ENCODE measurements at places on chromosomes 2 and 18.

DNA sequence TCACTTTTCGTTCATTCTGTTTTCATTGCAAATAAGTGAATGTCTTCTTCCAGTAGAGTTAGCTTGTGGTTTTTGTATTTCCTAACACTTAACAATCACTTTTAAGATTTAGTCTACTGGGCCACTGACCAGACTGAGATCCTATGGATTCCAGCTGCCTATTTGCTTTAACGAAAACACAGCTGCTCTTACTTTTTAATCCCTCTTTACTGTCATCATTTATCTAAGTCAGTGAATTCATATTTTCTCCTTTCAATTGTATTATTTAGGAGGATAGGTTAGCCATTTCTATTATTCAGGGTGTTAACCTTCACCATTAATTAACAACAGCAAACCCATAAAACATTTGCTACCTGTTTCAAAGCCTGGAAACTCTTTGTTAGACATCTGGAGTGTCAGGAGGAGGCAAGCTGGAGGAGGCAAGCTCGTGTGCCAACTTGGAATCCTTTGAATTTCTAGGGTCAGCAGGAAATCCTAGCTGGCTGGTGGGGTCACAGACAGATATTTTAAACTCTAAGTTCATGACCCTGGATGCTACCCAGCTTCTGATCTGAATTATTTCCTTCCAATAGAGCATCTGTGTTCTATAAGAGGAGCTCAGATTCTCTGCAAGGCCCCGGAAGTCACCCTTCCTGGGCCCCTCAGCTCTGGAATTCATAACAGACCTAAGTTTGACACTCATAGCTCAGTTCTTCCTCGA, 385.3 kb downstream of the RBM43 start:
- peaks cover 3% of the 10 kb centered on the region for H3K4me1 ChIP-seq
- no peak overlapping the region for H3K27ac ChIP-seq
- no peaks in the 10 kb centered on the region for H3K36me3 ChIP-seq
- H3K4me3 ChIP-seq, result no peak overlapping the region

DNA sequence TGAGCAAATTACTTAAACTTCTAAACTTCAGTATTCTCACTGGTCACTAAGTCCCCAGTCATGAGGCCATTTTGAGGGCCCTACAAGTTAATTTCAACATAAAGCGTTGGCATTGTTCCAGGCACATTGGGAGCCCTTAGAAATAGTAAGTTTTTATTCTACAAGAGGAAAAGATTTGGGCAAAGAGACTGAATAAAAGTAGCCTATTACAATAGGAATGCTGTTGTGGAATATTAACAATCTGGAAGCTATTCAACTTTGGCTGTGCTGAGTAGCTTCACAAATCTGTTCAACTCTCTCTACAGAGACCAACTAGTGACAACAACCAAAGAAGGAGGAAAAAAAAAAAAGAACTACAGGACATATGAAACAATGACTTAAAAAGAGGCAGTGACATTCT, 1287.5 kb upstream of the NXPH2 start:
- H3K27ac ChIP-seq, result no peak overlapping the region
- no peaks in the 10 kb centered on the region for H3K4me1 ChIP-seq
- no peaks in the 10 kb centered on the region for H3K36me3 ChIP-seq
- no peak overlapping the region for H3K4me3 ChIP-seq
- DNase-seq, result no peak

GRCh38 chr2:48605482-48606175, 12.0 kb upstream of the GTF2A1L start:
- H3K27me3 ChIP-seq, result no peaks in the 10 kb centered on the region
- no peaks in the 10 kb centered on the region for H3K36me3 ChIP-seq
- H3K27ac ChIP-seq, result no peak overlapping the region
- no peaks in the 10 kb centered on the region for H3K4me1 ChIP-seq

DNA sequence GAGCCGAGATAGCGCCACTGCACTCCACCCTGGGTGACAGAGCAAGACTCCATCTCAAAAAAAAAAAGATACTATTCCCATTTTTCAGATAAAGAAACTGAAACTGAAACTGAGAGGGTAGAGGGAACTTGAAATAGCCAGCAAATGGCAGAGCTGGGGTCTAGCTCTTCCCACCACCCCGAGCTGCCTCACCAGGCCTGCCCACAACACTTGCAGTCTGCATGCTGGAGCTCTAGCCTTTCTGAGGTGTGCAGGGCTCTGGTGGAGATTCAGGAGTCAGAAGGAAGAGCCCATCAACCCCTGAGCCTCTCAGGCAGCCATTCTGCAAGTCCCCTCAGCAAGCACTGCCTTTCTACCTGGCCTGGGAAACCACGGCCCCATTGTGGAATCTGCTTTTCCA, 14.3 kb downstream of the EDAR start:
- no peak overlapping the region for H3K4me3 ChIP-seq
- no peak overlapping the region for H3K27ac ChIP-seq
- H3K36me3 ChIP-seq, result no peaks in the 10 kb centered on the region
- DNase-seq, result no peak
- no peaks in the 10 kb centered on the region for H3K27me3 ChIP-seq

DNA sequence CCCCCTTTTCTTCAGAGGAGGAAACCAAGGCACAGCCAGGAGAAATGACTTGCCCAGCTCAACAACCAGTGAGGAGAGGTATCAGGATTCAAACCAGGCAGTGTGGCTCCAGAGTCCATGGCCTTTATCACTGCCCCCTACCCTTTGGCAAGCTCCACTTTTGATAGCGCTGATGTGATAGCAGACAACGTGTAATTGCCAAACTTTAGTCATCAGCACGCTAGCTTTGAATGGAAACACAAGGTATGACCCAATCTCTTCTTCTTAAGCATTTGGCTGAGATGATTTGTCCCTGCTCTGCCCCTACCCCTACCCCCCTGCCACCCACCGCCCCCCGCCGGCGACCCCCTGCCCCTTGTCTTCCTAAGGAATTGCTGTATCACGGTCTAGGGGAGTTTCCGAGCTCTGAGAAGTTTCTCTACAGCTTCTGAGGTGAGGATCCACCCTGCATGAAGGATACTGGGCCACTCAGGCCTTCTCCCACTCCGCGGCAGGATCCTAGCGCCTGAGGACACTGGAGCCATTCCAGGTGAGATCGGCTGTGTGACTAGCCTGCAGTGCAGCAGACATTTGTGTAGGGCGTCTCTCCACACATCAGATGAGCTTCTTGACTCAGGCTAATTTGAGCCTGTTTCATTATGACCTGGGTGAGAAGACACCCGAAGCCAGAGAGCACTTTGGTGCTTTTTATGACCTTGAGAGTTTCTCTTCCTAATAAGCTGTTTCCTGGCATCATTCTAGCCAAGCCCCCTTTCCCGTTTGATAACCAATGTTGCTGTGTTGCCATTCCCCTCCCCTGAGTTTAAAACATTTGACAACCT, 75.1 kb upstream of the MAP4K4 start:
- DNase-seq, result no peak
- H3K4me1 ChIP-seq, result no peaks in the 10 kb centered on the region
- H3K4me3 ChIP-seq, result no peak overlapping the region
- H3K36me3 ChIP-seq, result no peaks in the 10 kb centered on the region

DNA sequence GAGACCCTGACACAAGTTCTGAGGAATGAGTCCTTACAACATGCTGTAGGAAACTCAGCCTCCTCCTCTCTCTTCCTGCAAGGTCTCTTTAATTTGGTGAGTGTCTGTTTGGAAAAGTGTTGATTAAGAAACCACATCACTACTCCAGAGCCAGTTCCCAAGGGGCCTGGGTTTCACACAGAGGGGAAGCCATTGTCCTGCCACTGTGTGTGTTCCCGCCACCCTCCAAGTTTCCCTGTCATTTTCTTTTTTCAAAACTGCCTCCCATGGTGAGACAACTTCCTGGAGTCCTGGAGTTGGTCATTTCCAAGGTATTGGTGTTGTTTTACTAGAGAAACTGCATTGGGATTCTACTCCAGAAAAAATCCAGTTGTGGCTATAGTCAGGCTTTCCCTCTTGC, 232.0 kb upstream of the PARD3B start:
- no peaks in the 10 kb centered on the region for H3K4me1 ChIP-seq
- no peak overlapping the region for H3K4me3 ChIP-seq
- no peaks in the 10 kb centered on the region for H3K36me3 ChIP-seq
- no peaks in the 10 kb centered on the region for H3K27me3 ChIP-seq

- H3K27me3 ChIP-seq, result no peaks in the 10 kb centered on the region
- H3K4me3 ChIP-seq, result no peak overlapping the region
- no peak overlapping the region for H3K27ac ChIP-seq
- no peak for DNase-seq
- H3K36me3 ChIP-seq, result no peaks in the 10 kb centered on the region
- no peaks in the 10 kb centered on the region for H3K4me1 ChIP-seq
Observed at GRCh38 chr2:120992791-120993555, 257.3 kb downstream of the GLI2 start.

DNA sequence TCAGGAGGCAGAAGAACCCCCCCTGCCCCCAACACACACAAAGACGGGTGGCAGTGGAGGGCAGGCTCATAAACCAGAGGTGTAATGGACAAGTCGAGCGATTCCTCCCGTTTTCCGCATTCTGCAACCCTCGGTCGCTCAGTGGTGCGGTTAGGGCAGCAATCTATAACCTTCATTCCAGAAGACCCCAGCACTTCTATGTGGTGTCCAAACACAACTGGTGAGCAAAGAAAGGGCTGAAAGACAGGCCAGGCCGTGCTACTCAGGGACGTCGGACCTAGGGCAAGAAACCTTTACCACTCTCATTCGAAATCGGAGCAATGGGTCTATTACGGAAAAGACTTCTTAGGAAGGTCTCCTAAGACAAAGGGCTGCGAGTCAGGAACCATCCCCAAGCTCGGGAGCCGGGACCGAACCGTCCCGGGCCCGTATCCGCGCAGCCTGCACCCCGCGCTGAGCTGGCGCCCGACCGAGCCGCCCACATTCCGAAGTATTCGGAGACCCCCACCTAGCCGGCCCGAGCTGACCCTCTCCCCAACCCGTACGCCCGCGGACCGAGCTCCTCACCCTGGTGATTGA, 568 bp downstream of the ARL5A start:
- H3K36me3 ChIP-seq, result no peaks in the 10 kb centered on the region
- peak overlapping the region; percentile 31 for H3K27ac ChIP-seq
- no peaks in the 10 kb centered on the region for H3K27me3 ChIP-seq
- DNase-seq, result no peak
- H3K4me3 ChIP-seq, result peak overlapping the region; percentile 88

DNA sequence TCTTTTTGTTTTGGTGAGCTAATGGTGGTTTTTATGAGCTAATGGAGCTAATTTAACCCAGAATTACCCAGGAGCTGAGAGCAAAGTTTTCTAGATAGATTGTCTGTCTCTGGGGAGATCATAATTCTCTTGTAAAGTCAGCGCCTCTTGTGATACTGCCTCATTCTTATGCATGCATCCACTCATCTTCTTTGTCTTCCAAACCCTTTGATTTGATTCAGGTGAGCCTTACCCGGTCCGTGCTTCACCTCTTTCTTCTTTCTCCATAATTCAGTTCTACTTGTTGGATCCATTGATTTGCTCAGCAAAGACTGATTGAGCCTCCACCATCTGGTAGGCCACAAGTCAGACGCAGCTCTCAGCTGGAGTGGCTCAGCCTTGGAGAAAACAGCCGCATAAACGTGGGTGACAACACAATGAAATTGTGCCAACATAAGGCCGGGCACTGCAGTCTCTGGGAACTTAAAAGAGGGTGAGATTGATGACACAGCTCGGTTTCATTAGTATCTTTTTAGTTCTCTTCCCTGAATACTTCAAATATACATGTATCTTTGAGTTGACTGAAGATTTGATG, 158.5 kb upstream of the SH3BP4 start:
- no peak for DNase-seq
- no peaks in the 10 kb centered on the region for H3K4me1 ChIP-seq
- H3K27me3 ChIP-seq, result no peaks in the 10 kb centered on the region
- no peak overlapping the region for H3K27ac ChIP-seq
- no peaks in the 10 kb centered on the region for H3K36me3 ChIP-seq

DNA sequence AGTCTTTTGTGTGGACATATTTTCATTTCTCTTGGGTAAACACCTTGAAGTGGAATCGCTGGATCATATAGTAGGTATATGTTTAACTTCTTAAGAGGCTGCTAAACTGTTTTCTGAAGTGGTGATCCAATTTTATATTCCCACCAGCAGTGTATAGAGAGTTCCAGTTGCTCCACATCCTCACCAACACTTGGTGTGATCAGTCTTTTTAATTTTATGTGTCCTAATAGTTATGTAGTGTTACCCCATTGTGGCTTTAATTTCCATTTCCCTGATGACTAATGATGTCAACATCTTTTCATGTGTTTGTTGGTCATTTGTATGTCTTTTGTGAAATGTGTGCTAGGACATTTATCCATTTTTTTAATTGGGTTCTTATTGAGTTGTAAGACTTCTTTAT, 56.9 kb downstream of the DGKD start:
- no peaks in the 10 kb centered on the region for H3K36me3 ChIP-seq
- H3K27me3 ChIP-seq, result no peaks in the 10 kb centered on the region
- H3K27ac ChIP-seq, result no peak overlapping the region
- no peak for DNase-seq
- no peak overlapping the region for H3K4me3 ChIP-seq

DNA sequence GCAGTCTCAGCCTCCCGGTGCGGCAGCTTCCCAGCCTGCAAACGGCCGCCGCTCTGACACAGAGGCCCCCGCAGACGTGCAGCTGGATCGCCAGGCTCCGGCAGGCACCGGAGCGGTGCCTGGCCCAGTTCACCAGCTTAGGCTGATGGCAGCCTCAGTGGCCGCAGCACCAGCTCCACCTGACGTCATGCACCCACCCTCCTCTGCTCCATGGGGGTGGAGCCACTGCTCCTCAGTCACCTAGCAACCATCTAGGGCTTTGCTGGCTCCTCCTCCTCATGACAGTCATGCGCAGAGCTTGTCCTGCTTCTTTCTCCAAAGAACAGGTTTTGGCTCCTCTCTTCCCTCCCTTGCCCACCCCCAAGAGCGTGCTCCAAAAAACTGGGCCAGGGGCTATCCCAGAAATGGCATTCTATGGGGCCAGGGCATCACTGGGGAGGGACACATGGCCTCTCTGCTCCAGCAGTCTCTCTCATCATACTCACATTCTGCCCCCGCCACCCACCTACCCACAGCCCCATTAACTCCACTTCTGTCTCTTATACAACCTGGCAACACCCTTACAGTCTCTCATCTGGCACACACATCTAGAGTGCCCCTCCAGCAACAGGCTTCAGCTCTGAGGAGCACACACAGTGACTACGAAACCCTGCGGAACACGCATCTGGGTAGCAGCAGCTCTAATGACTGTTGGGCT, 5.5 kb downstream of the DCTN1 start:
- no peak for DNase-seq
- no peak overlapping the region for H3K4me3 ChIP-seq
- peaks cover 34% of the 10 kb centered on the region for H3K36me3 ChIP-seq
- H3K27me3 ChIP-seq, result no peaks in the 10 kb centered on the region
- no peaks in the 10 kb centered on the region for H3K4me1 ChIP-seq

GRCh38 chr2:134985061-134985460, 62.2 kb downstream of the MAP3K19 start:
- peaks cover 21% of the 10 kb centered on the region for H3K27me3 ChIP-seq
- no peak overlapping the region for H3K4me3 ChIP-seq
- DNase-seq, result no peak

DNA sequence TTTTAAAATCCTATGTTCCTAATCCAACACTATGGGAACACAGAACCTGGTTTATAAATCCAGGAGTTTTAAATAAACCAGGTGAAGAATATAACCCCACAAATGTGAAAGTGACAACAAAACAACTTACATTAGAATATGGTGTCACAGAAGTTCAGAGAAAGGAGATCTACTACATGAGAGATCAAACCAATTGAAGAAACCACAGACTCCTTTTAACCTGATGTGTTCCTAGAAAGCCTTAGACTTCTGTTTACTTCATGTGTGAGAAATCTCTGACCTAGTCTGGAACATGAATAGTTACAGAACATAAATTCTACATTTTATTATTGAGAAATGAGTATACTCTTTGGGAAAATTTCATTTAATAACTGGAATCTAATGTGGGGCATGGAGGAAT, 165.3 kb downstream of the FTCDNL1 start:
- no peak for DNase-seq
- H3K27ac ChIP-seq, result no peak overlapping the region
- H3K4me1 ChIP-seq, result no peaks in the 10 kb centered on the region
- no peaks in the 10 kb centered on the region for H3K27me3 ChIP-seq

Measured in RWPE2 (cell line).